MM.1S (cell line): ENCODE measurements at places on chromosomes 7 and 10.

DNA sequence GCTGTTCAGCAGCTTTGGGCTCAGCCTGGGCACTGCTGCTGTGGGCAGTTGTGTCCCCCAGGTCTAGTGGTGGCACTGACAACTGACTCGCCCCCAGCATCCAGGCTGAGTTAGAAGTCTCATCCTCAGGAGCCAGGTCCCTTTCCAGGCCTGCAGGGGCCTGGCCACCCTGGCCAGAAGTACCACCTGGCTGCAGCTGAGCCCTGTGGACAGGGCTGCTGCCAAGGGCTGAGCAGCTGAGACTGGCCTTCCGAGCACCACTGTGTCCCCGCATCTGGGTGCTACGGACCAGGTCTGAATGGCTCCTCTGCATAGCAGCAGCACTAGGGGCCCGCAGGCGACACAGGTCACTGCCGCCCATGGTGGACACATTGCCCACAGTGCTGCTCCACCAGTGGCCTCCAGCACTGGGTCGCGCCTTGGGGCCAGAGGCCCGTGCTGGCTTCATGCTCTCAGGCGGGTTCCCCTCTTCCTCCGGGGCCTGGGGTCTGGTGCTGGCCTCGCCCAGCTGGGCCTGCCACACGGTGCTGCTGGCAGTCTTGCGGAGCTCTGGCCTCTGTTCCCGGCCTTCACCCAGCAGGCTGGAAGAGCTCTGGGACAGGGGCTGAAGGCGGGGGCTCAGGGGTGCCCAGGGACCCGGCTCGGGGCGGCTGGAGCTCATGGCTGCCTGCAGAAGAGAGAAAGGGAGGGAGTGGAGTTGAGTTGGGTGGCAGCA, 6.2 kb downstream of the GPRIN2 start:
- DNase-seq, result no peak

GRCh38 chr10:64394744-64395143, 873.5 kb downstream of the REEP3 start:
- no peak for DNase-seq

DNA sequence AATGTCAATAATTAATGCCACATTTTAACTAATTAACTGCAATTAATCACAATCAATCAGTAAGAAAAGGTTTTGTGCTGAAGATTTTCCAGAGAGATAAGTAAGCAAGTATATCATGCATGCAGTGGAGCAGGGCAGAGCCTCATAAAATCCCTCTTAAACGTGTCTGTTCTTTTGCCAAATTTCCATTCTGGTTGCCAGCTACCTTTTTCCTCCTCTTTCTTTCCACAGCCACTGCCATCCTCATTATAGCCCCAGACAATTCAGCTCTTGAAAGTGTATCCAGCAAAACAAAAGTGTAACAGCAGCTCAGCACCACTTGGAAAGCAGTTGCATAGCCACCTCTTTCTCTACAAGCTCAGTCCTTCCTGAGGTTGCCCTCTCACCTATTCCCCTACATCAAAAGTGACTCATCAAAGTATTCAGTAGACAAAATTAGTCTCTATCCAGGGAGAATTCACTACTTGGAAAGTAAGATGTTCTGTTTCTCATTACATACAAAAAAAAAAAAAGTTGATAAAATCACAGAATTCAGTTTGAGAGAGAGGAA, 26.9 kb upstream of the EPHB6 start:
- DNase-seq, result no peak

- DNase-seq, result no peak
These were observed 10.4 kb downstream of the NUB1 start for GRCh38 chr7:151351967-151352366.

- no peak for DNase-seq
These were observed 1.6 kb upstream of the LANCL2 start for GRCh38 chr7:55363386-55364170.

- no peak for DNase-seq
These were observed 5.6 kb downstream of the TBL2 start for GRCh38 chr7:73572767-73573186.

GRCh38 chr10:87818505-87819288, 671 bp upstream of the ATAD1 start:
- peak; percentile 60 for DNase-seq

- DNase-seq, result no peak
These were observed 16.9 kb downstream of the CDH23 start for GRCh38 chr10:71413581-71413980.

- DNase-seq, result peak; percentile 87
These were observed at the start of gene PALS2 for GRCh38 chr7:24572997-24573553. Gene PALS2 (plus strand): TSS chr7:24573452. CDS start chr7:24623668, 50,216 bp downstream.

DNA sequence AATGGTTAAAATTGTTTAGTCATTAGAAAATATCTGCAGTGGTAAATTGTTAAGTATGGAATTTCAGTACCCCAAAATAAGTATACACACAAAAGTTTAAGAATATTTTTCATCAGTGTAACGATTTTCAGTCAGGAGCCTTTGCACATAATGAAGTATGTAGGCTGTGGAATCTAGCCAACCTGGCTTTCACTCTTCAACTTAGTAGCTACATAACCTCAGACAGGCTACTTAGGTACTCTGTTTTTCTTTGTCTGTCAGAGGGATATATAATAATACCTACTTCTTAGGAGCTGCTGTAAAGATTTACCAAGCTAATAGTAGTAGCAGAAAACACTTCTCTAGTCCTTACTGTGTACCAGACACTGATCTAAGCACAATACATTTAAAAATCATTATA, 137.5 kb downstream of the ZEB1 start:
- DNase-seq, result no peak

DNA sequence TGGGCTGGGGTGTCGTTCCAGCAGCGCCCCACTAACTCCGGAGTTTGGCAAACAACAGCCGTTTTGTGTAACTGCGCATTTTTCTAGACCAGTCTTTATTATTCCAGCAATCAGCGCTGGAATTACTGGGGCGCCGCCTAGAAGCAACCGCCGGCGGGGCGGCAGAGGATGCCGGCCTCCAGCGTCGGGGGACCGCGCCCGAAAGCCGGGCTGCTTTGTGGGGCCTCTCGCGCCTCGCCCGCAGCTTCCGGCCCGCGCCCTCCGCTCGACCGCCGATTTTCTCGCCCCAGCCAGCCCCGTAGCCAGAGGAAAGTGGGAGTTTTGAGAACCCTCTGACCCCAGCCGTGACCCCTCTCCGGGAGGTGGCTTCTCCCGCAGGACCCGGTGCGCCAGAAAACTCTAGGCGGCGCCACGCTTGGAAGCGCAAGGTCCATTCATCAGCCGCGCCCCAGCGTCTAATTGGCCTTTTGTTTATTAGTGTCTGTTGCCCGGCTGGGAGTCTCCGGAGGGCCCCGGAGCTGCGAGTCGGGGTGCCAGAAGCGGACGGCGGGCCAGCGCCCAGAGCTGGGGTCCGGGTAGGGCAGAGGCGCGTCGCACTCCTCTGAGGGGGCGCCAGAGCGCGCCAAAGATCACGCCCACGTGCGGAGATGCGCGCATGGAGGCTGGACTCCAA, 10.7 kb downstream of the EMX2 start:
- no peak for DNase-seq

GRCh38 chr7:131501422-131501821, 55.0 kb downstream of the PODXL start:
- peak; percentile 92 for DNase-seq

DNA sequence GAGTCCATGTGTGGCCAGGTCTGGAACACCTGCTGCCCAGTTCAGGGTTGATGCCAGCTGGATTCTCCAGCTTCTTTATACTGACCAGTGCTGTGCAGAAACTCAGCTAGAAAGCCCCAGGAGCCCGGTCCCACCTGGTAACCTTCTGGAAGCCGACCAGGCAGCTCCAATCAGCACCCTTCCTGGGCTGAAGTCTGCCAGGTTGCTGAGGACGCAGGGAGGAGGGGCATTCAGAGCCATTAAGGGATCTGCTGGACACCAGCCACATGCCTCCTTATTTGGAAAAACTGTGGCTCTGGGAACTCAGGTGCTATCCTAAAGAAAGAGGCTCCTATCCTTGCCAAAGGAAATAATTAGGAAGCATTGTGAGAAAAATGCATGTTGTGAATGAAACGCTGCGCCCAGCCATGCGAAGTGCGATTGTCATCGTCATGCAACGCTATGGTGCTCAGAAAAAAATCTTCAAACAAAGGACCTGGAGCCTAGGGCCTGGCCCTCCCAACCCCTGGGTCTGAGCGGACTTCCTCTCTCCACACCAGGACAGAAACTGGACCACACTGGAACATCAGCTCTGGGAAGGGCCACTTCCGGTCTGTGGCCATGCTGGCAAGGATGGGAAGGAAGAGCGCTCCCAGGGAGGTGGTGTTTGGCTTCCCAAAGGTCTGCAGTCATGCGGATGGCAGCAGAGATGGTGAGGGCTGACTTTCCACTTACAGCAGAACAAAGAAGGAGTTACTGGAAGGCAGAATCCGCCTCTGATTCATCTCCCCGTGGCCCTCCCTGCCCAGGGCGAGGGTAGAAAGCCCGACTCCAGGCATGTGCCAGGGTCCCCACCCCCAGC, 90.1 kb downstream of the FAM53B start:
- DNase-seq, result no peak

GRCh38 chr7:82605247-82605864, 161.8 kb upstream of the CACNA2D1 start:
- DNase-seq, result peak; percentile 38

DNA sequence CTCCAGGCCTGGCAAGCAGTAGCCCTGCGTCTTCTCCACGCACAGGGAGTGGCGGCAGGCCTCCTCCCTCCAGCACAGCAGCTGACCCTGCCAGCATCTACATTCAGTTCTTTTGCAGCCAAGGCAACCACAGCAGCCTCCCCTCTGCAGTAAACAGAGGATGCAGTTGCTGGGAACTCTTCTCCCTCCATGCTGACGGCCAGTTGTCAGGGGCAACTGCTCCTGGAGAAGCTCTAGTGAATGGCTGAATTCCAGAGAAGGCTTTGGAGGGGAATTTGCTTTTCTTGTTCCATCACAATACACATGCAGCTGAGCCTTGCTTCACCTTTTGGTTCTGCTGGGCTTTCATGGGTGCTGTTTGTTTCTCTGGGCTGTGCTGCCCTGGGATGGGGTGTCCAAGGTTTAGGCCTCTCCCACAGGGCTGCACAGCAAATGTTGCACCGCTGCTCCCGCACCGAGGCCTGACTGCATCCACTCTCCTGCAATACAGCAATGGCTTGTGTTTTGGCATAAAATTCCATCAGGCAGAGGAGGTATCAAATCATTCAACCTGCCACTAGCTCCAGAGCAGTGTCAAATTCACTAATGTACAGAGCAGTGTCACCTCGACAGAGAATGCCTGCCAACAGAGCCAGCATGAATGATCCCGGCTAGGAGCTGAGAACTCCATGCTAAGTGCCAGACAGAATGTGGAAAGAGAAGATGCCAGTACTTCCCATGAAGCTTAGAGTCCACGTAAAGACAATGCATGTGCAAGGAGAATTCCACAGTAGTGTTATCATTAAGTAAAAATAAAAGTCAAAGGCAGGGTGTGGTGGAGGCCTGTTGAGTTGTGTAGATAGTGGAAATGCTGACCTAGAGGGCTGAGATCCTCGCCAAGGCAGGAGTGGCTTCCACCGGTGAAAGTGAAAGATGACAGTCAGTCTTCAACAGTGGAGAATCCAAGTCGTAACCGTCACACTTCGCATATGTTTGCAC, 399.6 kb downstream of the DPP6 start:
- no peak for DNase-seq

DNA sequence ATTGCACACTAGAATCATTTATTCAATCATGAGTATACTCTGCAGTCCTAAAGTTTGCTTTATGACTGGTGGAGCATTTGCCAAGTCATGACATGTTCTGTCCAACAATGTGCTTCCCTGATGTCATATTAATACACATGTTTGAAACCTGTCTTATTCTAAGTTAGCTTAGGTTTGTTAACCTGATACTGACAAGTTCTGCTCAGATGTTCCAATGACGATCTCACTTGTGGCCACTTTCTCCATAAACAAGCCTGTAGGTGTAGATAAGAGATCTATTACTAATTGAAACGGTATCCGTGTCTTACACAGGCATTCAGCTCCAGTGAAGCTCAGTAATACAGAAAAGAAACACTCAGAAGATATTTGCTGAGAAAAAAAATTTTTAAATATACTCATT, 64.9 kb downstream of the GPR37 start:
- DNase-seq, result no peak

DNA sequence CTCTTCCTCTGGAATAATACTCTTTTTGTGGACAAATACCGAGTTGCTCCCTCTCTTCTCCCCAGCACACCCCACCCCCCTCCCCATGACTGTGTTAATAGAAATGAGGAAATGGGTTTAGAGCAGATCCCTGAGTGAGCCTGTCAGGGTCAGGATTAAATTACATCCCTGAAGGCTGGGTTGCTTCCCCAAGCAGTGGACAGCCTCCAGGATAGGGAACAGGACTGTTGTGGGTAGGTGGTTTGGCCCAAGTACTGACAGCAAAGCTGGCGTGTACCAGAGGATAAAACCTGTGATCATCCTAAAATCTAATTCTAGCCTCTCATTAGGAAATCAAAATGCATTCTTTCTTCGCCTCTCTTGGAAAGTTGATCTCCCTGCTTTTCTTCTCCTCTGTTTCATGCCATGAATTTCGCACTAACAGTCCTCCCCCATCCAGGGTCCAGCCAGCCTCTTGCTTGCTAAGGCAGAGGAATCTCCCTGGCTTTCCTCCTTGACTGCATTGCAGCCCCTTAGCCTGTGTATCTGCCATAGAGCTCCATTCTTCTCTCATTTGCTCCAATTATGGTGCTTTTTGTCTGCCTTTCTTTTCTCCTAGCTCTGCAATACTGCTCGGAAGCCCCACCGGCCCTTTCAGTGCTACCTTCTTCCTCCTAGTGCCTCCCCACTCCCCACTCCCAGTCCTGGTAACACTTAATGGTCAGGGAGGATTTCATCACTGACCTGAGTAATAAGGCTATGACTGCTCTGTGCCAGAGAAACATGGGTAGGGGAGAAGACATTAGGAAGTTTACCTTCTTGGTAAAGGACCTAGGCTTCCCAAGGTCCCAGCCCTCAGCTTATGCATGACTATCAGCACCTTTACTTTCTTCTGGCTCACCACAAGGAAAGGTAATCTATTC, 8.4 kb downstream of the LRRC4 start:
- DNase-seq, result no peak

- no peak for DNase-seq
These were observed 52.0 kb upstream of the NMT2 start for GRCh38 chr10:15220445-15220844.

DNA sequence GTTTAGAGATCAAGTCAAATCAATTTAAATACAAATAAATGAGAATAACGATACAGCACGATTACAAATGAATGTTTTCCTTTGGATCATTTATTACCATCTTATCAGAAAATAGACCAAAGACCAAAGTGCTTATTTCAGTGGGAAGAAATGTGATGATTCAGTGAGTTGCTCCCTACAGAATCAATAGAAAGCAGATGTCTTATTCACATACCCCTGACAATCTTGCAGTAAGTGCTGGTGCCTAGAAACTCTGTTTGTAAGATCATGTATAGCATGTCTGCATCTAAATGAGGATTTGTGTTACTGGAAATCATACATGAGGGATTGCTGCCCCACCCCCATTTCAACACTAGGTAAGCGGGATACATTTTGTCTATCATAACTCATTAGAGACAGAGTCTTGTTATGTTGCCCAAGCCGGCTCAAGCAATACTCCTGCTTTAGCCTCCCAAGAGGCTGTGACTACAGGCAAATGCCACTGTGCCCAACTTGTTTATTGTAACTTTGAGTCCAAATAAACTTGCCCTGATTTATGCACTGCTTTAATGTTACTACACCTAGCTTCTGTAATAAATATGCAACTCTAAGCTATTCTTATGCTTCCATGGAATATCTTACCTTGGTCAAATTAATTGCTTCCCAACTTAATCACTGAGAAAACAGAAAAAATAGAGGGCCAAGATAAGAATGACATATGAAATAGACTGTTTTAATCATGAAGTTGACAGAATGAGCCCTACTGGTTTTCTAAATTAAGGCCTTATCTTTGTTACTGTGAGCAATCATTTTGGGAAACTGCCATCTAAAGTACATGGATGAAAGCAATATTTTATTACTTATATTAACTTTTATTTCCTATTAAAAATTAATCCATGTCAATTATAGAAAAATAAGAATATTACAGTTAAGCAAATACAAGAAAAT, 82.5 kb downstream of the AHR start:
- DNase-seq, result no peak
